HuH-7 (cell line): ENCODE measurements at places on chromosomes 7 and 10.

GRCh38 chr7:116331020-116331419 lies 120.7 kb downstream of the TES start:
- DNase-seq = no peak

DNA sequence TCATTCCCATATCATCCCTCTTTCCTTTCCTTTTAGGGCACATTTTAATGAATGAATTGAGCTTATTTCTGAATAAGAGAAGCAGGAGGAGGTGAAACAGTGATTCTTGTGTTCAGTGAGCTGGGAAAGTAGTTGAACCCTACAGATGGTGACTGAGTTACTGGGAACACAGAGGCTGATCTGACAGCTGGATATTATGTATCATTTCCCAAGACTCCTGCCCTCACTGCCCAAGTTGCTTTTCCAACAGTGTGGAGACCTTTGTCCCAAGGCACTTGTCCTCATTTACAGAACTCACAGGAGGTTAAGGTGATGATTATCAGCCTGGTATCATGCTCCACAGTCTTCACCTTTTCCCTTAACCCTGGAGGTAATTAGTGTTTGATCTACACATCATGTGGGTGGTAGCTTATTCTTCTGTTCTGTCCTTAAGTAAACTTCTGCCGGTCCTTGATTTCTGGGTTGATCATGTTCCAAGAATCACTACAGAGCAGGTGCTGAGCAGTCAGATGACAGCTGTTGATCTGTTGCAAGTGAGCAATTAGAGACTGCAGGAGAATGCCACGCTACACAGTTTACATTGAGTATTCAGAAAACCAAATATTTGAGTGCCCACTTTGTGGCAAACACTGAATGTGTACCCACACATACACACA lies 2.6 kb downstream of the PRLHR start:
- no peak for DNase-seq

DNA sequence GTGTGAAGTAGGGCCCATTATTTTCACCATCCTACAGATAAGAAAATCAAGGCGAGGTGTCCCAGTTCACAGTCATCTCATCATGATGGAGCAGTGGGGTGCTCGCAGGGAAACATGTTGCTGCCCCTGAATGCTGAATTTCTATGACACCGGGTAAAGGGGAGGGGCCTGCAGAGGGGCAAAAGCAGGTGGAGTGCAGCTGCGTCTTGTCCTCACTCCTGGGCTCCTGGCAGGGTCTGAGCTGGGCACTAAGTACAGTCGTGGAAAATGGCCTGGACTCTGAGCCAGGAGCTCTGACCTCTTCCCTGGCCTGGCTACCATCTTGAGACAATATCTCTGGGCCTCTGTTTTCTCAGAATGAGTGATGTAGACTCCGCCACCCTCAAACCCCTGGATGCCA lies 253.1 kb upstream of the PITRM1 start:
- DNase-seq = no peak

- no peak for DNase-seq
Observed at GRCh38 chr10:3692387-3692999, 92.5 kb downstream of the KLF6 start.

DNA sequence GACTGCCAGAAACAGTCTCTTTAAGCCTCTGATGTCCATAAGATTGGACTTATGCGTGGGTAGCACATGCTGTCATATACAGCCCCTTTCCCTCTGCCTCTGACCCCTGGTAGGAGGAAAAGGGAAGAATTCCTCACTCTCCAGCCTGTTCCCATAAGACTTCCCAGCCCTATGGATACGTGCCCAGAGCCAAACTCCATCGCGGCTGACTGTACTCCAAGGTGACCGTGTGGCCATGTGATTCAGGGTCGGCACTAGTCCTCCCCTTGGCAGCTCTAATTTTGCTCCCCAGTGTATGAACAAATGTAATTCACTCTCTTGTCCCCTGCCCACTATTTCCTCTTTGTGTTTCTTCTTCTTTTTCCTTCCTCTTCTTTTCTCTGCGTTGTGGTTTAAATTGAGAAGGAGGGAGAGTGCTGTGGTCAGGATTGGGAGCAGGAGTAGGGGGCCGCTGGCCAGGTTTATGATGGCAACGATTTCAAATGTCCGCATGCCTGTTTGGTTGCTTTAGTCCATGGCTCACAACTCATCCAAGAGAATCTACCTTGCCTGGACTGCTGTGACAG lies 43.8 kb downstream of the PRLHR start:
- no peak for DNase-seq

- peak; percentile 44 for DNase-seq
Observed at GRCh38 chr10:59362959-59363381, 621 bp upstream of the FAM13C start.

GRCh38 chr10:105192861-105193260 lies 551.8 kb downstream of the SORCS3 start:
- DNase-seq = no peak

- DNase-seq = no peak
Observed at GRCh38 chr10:25556457-25556856, 377.6 kb upstream of the MYO3A start.

GRCh38 chr10:44105696-44106095 lies 279.2 kb downstream of the CXCL12 start:
- no peak for DNase-seq

DNA sequence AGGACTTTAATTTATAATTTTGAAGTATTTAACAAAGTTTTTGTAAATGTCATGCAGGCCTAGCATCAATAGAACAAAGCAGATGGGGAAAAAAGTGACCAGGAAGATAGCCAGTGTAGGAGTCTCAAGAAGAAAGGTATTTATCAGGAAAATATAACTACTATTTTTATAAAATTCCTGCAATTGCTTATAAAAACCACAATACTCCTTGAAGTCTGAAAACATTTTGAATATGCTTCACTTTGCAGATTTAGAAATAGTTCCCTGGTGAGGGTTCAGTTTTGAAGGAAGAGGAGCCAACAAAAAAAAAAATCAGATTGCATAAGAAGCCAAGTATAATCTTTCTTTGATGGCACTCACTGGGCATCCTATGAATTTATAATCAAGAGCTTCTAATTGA lies 34.1 kb downstream of the MTERF1 start:
- DNase-seq = no peak

DNA sequence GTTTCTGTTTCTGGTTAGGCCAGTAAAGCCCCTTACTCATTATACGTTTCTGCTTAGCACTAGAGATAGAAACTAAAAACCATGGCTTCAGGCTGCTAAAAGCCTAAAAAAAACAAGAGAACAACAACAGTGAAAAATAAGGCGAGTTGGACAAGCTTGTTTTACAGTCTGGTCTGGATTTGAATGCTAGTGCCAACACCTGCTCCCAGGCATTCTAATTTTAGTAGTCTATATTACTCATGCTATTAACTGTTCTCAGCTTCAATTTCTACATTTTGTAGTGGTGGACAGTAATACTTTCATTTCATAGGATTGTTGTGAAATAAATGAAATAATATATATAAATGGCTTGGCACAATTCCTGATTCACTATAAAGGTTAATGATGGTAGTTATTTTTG lies 108.5 kb downstream of the HBP1 start:
- DNase-seq = no peak

- DNase-seq = no peak
Observed at GRCh38 chr10:79468015-79468560, 22.7 kb upstream of the ZCCHC24 start.

GRCh38 chr10:61172182-61172926 lies 228.4 kb upstream of the RHOBTB1 start:
- DNase-seq = no peak

- no peak for DNase-seq
Observed at GRCh38 chr7:149544028-149544427, 46.4 kb upstream of the ZNF746 start.

- DNase-seq = no peak
Observed at GRCh38 chr7:11485636-11486035, 346.4 kb downstream of the THSD7A start.

DNA sequence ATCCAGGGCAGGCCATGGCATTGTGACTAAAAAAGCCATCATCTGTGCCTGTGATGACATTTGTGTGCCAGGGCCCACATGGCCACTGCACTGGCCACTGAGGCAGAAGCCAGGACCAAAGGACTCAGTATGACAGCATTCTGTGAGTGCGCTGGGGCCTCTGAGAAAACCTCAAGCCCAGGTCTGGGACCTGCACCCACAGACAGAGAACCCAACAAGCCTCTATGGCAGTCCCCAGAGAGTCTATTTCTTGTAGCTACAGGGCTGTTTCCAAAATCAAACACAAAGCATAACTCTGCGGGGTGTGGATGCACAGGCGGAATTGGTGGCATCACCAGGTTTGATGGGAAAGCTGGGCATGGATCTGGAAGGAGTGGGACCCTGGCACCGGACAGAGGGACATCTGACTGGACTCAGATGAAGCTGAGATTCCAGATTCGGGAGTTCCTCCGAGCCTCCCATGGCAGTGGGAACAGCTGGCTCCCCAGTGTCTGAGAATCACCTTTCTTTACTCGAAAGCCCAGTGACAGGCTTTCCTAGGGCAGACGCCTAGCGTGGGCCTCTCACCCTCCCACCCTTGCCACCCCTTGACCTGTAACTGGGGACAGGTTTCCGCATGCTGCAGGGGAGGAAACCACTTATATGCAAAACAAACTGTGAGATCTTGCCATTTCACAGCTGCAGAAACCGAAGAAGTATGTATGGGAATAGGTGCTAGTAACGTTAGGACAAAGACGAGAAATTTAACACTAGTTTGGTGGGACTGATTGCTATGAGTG lies 70.6 kb upstream of the RHEB start:
- DNase-seq = no peak

DNA sequence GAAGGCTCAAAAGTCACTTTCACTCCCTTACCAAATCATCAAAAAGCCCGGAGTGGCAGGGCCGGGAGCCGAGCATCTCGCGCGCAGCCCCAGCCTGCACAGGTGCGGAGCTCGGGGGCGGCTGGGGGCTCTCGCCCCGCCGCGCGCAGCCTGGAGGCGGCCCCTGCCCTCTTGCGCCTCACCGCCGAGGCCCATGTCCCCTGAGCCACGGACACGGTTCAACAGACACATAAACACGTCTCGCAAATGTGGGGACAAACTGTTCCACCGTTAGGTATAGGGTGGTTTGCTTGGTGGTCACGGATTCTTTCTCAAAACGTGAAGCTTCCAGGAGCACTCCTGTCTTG lies 700 bp downstream of the GSAP start:
- peak; percentile 21 for DNase-seq

DNA sequence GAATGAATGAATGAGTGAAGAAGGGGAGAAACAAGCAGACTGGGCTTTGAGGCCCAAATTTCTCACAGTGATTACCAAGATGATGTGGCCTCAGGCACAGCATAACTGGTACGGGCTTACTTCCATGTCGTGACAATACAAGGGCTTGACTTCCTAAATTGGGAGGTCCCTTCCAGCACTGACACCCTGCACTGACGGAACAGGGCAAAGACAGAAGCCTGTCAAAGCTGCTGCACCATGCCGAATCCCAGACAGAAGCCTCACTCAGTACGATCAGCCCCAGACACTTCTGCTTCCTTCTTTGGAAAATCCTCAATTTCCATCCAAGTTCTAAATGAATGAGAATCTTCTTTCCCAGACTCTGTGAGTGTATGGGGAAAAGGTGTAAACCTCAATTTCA lies 51.9 kb downstream of the GNA12 start:
- no peak for DNase-seq

DNA sequence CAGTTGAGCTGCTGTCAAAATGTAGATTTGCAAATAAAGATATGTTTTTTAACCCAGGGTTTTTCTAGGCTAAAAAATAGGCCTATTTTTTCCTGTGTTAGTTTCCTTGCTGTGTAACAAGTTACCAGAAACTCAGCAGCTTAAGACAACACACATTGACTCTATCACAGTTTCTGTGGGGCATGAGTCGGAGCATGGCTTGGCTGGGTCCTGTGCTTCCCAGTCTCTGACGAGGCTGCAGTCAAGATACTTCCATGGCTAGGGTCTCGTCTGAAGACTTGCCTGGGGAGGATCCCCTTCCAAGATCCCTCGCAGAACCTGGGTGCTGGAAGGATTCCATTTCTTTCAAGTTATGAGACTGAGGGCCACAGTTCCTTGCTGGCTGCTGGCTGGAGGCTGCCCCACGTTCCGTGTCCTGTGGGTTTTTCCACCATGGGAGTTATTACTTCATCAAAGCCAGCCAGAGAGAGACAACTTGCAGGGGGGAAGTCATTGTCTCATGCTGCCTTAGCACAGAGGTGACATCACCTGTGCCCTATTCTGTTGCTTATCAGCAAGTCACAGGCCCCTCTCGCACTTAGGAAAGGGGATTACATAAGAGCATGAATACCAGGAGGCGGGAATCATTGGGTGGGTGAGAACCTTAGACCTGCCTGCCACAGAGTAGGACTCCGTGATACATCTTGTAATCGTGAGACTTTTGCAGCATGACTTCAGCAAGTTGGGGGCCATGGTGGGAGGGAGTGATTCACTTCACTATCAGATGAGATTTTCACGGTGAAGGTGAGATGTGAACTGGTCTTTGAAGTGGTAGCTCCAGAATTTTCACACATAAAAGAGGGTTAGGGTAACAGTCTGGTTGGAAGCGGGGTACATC lies 77.9 kb downstream of the CCNY start:
- no peak for DNase-seq

- no peak for DNase-seq
Observed at GRCh38 chr7:41738806-41739205, 35.9 kb upstream of the INHBA start.

DNA sequence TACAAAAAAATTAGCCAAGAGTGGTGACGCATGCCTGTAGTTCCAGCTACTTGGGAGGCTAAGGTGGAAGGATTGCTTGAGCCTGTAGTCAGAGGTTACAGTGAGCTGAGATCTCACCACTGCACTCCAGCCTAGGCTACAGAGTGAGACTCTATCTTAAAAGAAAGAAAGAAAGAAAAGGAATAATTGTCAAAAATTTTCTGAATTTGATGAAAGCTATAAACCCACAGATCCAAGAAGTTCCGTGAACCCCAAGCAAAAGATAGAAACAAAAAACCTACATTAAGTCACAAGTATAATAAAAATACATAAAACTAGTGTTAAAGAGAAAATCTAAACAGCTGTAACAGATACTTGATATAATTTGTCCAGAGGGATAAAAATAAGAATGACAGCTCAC lies 60.1 kb upstream of the KMT2C start:
- DNase-seq = no peak

DNA sequence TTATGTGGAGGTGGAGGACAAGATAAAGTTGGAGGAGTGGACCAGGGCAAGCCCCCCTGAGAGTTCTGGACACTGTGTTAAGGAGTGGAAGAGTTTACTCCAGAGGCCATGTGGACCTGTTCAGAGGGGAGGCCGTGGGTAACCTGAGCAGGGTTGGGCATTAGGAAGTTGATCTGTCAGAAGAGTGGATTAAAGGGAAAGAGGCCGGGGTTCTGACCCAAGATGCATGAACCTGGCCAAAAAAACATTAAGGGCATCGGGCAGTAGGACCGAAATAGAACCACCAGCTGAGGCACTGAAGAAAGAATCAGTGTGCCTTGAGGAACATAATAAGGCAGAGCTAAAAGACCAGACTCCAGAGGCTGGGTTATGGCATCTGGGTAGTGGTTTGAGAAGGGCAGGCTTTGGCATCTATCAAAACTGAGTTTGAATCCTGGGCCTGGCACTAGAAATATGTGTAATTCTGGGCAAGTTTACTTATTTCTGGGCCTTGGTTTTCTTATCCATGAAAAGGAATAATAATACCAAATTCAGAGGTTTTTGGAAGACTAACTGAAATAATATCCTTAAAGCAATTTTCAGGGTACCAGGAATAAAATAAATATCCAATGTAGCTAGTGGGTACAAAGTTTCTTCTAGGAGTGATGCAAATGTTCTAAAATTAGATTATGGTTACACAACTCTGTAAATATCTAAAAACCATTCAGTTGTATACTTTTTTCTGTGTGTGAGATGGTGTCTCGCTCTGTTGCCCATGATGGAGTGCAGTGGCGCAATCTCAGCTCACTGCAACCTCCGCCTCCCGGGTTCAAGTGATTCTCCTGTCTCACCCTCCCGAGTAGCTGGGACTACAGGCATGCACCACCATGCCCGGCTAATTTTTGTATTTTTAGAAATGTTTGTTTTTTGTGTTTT lies 10.9 kb upstream of the FRAT1 start:
- DNase-seq = no peak
